ENCODE measurements at places on chromosomes 5 and 9. TPM values are rescaled to one million over a fixed set of nuclear protein-coding genes. Genes with fewer than 3 reads are reported as not detected.

Gene IRX4
- not detected for total RNA-seq

Gene PAEP
- total RNA-seq = not detected

Gene ZNF608
- 5.8 TPM for total RNA-seq

Gene SLC1A3
- total RNA-seq = 0.22 TPM

Gene SLIT3
- total RNA-seq = under 0.01 TPM

Gene C5orf34
- 2.0 TPM for total RNA-seq

Gene GABRP
- total RNA-seq = 0.20 TPM

Gene RNF180
- 1.1 TPM for total RNA-seq

Gene C9orf152
- not detected for total RNA-seq

Gene HAVCR1
- total RNA-seq = not detected

Gene SPINK13
- total RNA-seq = not detected

Gene NME5
- 1.1 TPM for total RNA-seq

Gene CDO1
- not detected for total RNA-seq

Gene FOXD4
- 0.20 TPM for total RNA-seq

Gene IDNK
- 3.0 TPM for total RNA-seq

Gene BRD8
- 24.2 TPM for total RNA-seq

Gene NUTM2F
- not detected for total RNA-seq

Gene PCDHB2
- total RNA-seq = 1.3 TPM

Gene ESM1
- total RNA-seq = 157 TPM

Gene RASGRF2
- 20.6 TPM for total RNA-seq

Gene ACSL6
- total RNA-seq = 0.65 TPM

Gene STC2
- 36.3 TPM for total RNA-seq

Gene TMEM252
- not detected for total RNA-seq

Gene P4HA2
- total RNA-seq = 35.1 TPM

Gene TPM2
- total RNA-seq = 9.8 TPM

Gene NEUROG1
- not detected for total RNA-seq

Gene DOK3
- 0.79 TPM for total RNA-seq

Gene SLC25A2
- 0.20 TPM for total RNA-seq

Gene PSMB7
- 159 TPM for total RNA-seq

Gene SLC38A9
- 32.9 TPM for total RNA-seq

Gene IFNA13
- total RNA-seq = not detected

Gene PCDHB4
- 0.22 TPM for total RNA-seq

Gene OR1Q1
- total RNA-seq = not detected

Gene GFI1B
- not detected for total RNA-seq

Gene LCN1
- not detected for total RNA-seq

Gene FYB1
- total RNA-seq = not detected

Gene CCNJL
- total RNA-seq = 6.3 TPM

Gene GABBR2
- 1.2 TPM for total RNA-seq

Gene SLC27A4
- 46.8 TPM for total RNA-seq

Gene ZNF883
- total RNA-seq = 0.22 TPM
